ENCODE measurements at places on chromosomes 1 and 21.
A peak's percentile ranks its signal among the peaks of the same experiment; 100 is the strongest.

DNA sequence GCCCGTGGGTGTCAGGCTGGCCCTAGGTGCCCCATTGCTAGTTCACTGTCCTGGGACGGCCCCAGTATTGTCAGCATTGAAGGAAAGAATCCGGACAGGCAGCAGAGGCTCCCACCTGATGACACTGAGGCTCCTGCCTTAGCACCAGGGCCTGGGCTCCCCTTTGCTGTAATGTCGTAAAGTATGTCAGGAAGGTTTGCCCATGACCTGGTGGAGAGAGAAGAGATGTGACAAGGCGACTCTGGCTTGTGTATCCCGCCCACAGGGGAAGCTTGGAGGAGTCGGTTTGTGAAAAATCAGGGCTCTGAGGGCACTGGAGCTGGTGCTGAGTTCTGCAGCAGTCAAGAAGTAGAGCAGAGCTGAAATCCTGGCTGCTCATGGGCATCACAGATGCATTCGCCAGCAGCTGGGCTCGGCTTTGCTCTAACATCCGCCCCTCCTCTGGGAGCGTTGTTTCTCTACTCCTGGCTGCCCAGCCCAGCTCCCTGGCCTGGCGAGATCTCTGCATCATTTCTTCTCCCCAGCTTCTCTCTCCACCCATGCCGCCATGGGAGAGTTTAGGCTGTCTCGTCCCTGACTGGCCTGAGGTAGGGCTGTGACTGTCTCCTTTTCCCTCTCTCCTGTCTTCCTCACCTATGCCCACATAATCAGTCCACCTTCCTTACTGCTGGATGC, 74.1 kb downstream of the ADARB1 start:
- DNase-seq: no peak

GRCh38 chr21:34845521-34846451, 177.0 kb downstream of the CLIC6 start:
- DNase-seq: peak; percentile 80

- DNase-seq: no peak
Measured at GRCh38 chr1:29629814-29630516, 393.6 kb downstream of the PTPRU start.

GRCh38 chr1:242139986-242140385, 141.1 kb upstream of the MAP1LC3C start:
- DNase-seq: no peak

DNA sequence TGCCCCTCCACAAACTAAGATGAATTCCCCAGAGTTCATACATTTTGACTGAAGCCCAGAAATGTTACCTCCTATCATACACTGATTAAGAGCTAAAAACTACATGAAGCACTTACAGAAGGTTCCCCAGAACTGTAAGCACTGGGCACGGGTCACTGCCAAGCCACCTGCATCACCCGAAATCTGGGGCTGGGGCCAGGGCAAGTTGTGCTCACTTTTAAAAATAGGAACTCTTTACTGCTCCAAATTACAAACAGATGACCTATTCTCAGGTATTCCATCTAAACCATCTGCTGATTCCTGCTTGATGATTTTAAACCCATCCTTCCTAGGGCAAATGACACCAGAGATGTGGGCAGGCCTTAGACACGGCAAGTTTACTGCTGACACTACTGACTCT, 4.8 kb downstream of the SETD4 start:
- DNase-seq: no peak

DNA sequence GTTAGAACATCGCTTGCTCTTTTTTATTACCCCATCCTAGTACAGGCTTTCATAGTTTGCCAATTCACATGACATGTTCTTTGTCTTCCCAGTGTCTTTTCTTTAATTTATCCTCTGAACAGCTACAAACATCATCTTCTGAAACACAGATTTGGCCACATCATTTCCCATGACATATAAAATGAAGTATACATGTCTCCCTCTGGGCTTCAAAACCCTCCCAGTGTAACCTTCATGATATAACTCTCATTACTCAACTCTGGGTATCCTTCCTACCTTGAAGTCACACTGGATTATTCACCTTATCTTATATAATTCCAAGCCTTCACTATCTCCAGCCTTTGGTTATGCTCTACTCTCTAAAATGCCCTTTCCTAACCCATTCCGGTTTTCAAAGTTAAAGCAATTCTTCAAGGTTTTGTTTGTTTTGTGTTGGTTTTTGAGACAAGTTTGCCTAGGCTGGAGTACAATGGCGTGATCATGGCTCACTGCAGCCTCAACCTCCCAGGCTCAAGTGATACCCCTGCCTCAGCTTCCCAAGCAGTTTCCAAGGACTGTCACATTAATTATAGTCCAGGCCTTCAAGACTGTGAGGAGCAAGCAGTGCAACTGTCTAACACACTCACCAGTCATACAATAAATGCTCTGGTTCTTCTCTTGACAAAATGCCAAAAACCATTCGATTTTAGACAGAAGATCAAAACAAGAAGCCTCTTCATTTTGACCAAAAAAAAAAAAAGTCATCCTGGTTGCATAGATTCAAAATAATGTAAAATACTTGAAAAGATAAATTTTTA, 5.8 kb downstream of the RGS1 start:
- DNase-seq: no peak

DNA sequence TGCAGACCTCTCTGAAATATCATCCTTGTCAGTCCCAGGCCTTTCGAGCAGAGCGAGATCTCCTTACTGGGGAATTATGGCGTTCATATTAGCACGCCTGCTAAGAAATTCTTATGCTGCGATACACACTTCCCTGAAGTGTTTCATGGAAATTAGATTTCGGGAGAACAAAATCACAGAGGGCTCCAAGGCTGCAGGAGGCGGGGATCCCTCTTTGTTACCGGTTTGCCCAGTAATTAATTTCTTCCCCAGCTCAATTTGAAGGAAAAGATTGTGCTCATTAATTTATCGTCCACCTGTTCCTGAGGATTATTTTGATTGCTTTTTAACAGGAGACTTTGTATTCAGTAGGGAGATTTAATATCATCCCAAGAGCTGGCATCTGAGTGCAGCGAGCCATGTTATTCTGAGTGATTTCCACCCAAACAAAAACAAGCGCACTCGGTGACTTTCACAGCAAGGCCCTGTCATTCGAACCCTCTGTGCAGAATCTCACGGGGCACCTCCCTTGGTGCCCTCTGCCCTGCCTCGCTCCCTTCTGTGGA, 202.3 kb upstream of the GALNT2 start:
- DNase-seq: no peak

- DNase-seq: no peak
Measured at GRCh38 chr1:30613188-30613587, 110.2 kb downstream of the MATN1 start.

- no peak for DNase-seq
Measured at GRCh38 chr1:102851616-102852015, 256.7 kb downstream of the COL11A1 start.

GRCh38 chr1:109267743-109268300, 15.1 kb downstream of the PSRC1 start:
- DNase-seq: no peak

DNA sequence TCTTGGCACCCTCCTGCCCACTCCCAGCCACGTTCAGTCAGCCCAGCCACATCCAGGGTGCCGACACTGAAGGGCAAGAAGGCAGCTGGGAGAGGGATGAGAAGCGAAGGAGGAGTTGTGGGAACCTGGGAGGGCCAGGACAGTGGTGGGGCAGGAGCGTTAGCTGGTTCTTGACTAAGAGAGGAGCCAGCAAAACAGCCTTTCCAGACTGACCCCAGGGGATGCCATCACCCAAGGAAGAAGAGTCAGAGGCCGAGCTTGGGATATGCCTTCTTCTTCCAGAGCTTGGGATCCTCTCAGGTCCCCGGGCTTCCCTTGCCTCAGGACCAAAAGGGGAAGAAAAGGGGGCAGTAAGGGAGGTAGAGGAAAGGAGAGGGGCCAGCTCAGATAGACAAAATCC, 7.2 kb downstream of the INKA2 start:
- DNase-seq: no peak

- no peak for DNase-seq
Measured at GRCh38 chr1:200075522-200075921, 48.0 kb downstream of the NR5A2 start.
